Activated CD8-positive, alpha-beta memory T cell treated with anti-CD3 and anti-CD28 coated beads, Interleukin-2, amount 50 U/mL, for 4 hours (primary cell): ENCODE measurements at places on chromosomes 1 and 21.

DNA sequence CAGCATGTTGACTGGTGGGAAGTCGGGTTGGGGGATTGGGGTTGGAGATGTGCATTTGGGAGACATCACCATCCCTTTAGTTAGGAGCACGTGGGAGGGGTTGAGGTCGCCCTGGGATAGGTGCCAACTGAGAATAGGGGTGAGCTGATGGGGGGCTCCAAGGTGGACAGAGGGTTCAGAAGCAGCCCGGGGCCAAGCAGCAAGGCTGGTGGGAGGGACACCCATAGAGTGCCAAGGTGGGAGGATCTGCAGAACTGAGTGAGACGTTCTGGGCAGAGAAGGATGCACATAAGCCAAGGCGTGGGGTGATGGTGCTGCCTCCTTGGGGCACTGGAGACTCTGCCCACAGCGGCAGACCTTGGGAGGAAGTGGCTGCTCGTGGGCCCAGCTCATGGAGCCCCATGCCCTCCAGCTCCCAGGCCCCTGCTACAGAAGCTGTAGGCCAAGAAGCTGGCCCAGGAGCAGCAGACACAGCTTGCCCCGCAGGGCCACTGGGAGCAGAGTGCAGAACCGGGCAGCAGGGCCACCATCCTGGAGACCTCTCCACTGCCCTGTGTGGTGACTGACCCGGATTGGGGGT is 31.4 kb upstream of the PKP1 start:
- no peak for DNase-seq

GRCh38 chr1:183908079-183908478 is 103.2 kb downstream of the RGL1 start:
- no peak for DNase-seq

DNA sequence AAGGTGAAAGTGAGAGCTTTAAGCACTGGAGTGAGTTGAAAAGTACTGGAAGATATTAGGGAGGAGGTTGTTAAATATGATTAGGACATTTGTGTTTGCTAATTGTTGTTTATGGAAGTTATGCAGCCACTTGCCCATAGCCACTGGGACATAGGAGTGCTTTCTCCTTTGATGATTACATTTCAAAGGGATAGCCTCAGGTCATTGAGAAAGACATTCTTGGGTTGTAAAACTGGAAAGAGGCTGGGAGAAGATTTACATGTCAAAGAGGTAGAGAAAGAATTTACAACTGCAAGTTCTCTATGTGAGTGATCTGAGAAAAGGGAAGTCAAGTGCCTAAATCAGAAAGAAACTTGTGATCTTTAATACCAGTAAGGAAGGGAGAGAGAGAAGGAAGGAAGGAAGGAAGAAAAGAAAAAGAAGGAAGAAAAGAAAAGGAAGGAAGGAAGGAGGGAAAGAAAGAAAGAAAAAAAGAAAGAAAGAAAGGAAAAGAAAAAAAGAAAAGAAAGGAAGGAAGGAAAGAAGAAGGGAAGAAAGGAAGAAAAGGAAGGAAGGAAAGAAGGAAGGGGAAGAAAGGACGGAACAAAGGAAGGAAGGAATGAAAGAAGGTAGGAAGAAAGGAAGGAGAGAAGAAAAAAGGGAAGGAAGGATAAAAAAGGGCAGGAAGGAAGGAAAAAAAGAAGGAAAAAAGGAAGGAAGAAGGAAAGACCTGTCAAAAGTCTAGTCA is 284.6 kb upstream of the DPYD start:
- no peak for DNase-seq

GRCh38 chr1:154837034-154837671 is 32.9 kb downstream of the KCNN3 start:
- no peak for DNase-seq

GRCh38 chr1:20974951-20975350 is 187.8 kb upstream of the HP1BP3 start:
- no peak for DNase-seq

DNA sequence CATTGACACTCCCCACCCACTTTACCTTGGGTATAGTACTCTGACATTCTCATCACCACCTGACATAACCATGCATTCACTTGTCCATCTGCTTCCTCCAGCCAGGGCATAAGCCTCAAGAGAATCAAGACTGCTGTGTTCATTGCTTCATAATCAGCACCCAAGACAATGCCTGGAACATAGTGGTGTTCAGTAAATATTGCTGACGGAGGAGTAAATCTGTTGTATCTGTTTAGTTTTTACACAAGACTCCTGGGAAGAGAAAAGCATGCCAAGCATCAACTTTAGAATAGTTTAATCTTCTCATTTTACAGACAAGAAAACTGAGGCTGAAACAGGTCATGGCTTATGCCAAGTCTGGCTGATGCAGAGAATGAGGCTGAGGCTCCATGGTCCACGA is 173.9 kb upstream of the DUSP10 start:
- no peak for DNase-seq

- DNase-seq = no peak
These were observed 80.4 kb downstream of the AJAP1 start for GRCh38 chr1:4734791-4735190.

- DNase-seq = no peak
These were observed 181.1 kb downstream of the KCNK2 start for GRCh38 chr1:215263636-215264035.

- no peak for DNase-seq
These were observed 265.9 kb upstream of the C1orf105 start for GRCh38 chr1:172154551-172154950.

GRCh38 chr1:168340781-168341482 is 60.3 kb downstream of the TBX19 start:
- no peak for DNase-seq

GRCh38 chr1:246597340-246597739 is 31.1 kb downstream of the CNST start:
- no peak for DNase-seq

DNA sequence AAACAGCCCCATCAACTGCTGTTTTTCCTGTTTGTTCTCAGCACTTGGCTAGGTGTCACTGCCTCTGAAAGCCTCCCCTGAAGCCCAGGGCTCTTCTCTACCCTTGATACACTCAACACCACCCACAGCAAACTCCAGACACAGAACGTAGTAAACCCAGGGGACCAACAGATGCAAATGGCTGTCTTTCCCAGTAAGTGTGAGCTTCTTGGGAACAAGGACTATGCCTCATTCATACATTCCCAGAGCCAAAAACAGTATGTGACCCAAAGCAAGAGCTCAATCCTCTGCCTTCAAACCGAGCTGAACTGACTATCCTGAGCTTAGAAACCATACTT is 4.4 kb downstream of the LBR start:
- DNase-seq = no peak

DNA sequence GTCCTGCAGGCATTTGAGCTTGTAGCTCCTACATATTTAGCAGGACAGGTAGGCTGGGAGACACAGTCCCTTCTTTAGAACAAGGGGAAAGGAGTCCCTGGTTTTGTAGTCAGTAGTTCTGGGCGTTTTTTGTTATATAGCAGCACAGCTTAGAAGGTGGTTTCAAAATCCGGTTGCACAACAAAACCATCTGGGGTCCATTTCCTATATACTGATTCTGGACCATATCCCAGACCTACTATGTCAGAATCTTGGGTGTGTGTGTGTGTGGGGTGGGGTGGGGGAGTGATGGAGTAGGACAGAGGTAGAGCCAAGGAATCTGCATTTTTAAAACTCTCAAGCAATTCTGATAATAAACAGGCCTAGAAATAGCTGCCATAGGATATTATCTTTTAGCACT is 21.6 kb downstream of the METTL13 start:
- DNase-seq = no peak

DNA sequence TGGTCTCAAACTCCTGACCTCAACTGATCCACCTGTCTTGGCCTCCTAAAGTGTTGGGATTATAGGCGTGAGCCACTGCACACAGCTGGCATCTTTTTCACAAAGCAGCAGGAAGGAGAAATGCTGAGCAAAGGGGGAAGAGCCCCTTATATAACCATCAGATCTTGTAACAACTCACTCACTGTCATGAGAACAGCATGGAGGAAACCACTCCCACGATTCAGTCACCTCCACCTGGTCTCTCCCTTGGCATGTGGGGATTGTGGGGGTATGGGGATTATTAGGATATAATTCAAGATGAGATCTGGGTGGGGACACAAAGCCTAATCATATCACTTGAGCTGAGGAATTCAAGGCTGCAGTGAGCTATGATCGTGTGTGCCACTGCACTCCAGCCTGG is 3.0 kb upstream of the MFSD2A start:
- DNase-seq = no peak

GRCh38 chr1:20634594-20635084 is 1.4 kb downstream of the PINK1 start:
- DNase-seq = no peak

GRCh38 chr1:66685670-66686069 is 66.6 kb upstream of the DYNLT5 start:
- no peak for DNase-seq

- DNase-seq = no peak
These were observed 19.5 kb downstream of the SLC1A7 start for GRCh38 chr1:53122961-53123413.

- DNase-seq = no peak
These were observed 38.4 kb downstream of the NCMAP start for GRCh38 chr1:24594328-24594598.

DNA sequence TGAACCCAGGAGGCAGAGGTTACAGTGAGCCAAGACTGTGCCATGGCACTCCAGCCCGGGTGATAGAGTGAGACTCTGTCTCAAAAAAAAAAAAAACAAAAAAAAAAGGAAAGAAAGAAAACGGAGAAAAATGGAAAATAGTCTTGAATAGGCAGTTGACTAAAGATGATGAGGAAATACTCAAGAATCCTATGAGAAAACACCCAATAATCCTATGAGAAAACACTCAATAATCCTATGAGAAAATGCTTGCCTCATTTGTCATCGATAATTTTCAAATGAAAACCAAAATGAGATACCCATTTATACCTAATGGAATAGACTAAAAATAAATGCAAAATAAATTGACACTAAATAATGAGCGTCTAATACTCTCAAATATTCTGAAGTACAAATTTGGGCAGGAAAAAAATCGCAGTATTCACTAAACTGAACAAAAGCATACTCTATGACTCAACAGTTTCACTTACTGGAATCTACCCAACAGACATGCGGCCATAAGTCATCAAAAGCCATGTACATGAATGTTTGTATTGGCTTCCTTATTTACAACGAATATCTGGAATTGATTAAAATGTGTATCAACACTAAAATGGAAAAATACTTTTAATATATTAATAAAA is 733.9 kb upstream of the CHRM3 start:
- DNase-seq = no peak

- no peak for DNase-seq
These were observed 32.2 kb upstream of the UBE2U start for GRCh38 chr1:64171246-64171645.

GRCh38 chr1:46203738-46204405 is 738 bp downstream of the LURAP1 start:
- no peak for DNase-seq

GRCh38 chr1:196450143-196451095 is 157.8 kb downstream of the KCNT2 start:
- no peak for DNase-seq

DNA sequence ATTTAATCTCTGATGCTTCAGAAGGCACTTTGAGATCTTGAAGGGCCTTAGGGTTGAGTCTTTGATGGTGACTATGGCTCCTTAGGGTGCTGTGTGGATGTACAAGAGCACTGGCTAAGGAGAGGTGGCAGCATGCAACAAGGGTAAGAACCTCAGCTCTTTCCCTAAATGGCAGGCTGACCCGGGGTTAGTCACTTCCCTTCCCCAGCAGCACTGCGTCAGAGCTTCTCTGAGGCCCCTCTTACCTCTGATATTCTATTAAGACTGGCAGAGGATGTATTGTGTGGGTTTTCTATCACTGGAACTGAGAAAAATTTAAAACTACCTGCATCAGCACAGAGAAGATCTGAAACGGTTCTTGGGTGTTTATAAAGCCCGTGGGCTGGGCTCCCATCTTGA is 11.8 kb downstream of the C1orf116 start:
- DNase-seq = no peak

DNA sequence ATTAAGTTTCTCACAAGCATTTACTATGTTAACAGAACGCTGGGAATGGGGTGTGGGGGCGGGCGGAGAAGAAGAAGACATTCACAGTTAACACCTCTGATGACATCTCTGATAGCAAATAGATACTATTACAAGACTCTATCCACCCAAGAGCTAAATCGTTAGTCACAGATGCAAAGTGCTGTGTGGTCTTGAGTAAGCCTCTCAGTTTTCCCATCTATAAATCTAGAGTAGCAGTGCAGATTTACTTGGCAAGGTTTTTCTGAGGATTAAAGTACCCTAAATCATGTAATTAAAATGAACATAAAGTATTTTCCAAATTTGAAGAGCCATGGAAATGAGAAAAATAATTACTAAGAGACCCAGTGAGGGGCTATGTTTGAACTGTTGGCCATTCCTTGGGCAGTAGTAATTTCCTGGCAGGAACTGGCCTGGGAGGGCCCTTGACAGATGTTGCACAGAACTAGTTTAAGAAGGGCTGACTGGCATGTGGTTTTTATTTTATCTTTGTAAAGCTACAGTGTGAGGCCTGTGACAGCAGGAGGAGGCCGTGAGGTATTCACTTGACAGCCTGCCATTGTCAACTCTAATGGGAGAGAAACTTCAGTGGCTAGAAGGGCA is 58.7 kb upstream of the APOBEC4 start:
- no peak for DNase-seq

- no peak for DNase-seq
These were observed 1.0 kb upstream of the OR10J4 start for GRCh38 chr1:159430985-159431384.

DNA sequence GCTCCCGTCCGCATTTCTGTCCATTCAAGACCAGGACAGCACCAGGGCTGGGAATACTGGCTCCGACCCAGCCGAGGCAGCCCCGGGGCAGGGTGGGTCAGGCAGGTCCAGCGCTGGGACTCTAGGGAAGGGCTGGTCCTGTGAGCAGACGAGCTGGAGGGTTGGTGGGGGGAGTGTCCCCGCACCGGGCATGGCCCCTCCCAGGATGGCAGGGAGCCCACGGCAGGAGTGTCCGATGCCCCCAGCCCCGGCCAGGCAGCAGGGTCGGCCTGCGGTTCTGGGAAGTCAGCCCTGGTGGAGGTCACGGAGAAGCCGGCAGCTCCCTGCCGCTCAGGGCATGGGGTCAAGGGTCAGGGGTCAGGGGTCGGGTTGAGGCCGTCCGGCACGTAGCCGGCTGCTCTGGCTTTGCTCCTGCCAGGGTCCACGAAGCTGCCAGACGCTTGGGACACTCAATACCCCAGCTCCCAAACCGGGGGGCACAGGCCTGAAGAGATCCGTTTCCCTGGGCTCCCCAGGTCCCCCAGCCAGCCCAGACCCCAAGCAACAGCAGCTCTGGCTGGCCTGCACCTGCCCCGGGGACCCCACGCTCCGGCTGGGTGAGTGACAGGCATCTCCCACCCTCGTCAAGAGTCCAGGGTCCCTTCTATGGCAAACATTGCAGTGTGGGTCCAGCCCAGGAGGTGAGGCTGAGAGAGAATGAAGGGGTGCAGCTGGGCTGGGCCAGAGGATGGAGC is 6.7 kb downstream of the C1QTNF12 start:
- DNase-seq = no peak

DNA sequence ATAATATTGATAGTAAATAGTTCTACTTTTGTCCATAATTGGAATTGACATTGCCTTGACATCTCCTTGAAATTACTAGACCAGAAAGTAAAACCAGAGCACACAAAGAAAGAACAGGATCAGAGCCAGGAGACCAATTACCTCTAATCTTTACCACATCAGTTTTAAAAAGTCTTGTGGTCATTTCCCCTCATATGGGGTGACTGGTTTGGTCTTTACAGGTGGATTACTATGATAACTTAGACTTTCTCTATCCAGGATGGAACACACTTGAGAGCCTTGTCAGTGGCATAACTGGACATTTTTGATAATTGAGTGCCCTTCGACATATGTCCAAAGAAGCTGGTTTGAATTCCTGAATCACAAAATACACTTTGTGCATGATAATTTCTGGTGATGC is 1148.1 kb upstream of the NCAM2 start:
- no peak for DNase-seq
